Iris pigment epithelial cell (primary cell): ENCODE measurements at places on chromosomes 4 and X.

DNA sequence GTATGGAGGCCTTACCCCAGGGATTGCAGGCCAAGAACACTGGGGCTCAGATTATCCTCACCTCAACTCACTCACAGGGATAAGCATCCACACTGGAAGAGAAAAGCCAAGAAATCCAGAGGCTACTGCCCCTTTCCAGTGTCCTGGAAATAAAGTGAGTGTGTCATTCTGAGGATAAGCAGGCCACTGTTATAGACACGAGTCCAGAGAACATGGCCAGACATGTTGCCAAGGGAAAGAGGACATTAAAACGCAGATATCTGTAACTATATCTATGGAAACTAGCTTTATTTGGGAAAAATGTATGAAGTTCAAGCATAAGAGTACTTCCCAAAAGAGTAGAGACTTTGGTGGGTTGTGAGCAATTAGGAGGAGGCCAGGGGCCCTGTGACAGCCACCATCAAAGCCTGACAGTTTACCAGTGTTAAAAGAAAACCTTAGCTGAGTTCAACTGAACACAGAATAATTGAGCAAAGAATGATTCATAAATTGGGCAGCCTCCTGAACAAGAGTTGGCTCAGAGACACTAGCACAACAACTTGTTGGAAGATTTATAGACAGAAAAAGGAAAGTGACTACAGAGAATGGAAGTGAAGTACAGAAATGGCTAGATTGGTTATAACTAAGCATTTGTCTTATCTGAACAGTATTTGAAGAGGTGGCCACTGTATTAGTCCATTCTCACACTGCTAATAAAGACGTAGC, 1222.2 kb downstream of the STIM2 start:
- peak; percentile 5 for DNase-seq

GRCh38 chrX:154469114-154469513, 10.0 kb downstream of the LAGE3 start:
- no peak for DNase-seq

- no peak for DNase-seq
These were observed 1.6 kb upstream of the LOC101059915 start for GRCh38 chrX:71665747-71666146.

- no peak for DNase-seq
These were observed 125.0 kb downstream of the ARHGAP6 start for GRCh38 chrX:11540532-11541377.
